Sigmoid colon (tissue), 7 donors: ENCODE measurements at places on chromosomes 2 and 18.

GRCh38 chr2:24926602-24927252 lies 6.7 kb upstream of the ADCY3 start:
- peak; percentile 89 for DNase-seq

DNA sequence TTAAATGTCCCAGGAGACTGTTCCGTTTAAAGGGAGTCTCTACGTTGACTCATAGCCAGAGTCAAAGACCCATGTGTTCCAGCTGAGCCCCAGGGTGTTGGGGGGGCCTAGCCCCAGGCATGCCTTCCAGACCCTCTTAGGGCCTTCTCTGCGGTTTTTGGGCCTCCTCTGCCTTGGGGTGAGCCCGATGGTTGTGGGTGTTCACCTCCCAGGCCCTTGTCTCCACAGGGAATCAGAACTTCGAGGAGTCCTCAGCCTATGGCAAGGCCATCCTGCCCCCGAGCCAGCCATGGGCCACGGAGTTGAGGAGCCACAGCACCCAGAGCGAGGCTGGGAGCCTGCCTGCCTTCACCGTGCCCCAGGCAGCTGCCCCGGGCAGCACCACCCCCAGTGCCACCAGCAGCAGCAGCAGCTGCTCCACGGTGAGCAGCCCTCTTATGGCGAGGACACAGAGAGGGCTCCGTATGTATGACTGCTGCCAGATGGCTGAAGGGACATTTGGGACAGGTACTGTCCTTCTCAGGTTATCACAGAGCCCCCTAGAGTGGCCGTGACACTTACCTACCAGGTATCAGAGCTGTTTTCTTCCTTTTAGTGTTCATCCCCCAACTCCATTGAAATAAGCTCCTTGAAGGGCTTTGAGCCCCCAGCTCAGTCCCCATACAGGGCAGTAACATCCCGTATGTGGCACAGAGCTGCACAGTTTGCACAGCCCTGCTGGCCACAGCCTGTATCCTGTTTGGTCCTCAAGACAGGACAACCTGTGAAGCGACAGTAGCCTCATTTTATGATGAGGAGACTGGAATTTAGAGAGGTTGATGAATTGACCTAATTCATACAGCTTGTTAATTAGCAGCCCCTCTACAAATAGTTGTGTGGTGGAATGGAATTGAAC lies 80.7 kb downstream of the EPAS1 start:
- no peak for DNase-seq

DNA sequence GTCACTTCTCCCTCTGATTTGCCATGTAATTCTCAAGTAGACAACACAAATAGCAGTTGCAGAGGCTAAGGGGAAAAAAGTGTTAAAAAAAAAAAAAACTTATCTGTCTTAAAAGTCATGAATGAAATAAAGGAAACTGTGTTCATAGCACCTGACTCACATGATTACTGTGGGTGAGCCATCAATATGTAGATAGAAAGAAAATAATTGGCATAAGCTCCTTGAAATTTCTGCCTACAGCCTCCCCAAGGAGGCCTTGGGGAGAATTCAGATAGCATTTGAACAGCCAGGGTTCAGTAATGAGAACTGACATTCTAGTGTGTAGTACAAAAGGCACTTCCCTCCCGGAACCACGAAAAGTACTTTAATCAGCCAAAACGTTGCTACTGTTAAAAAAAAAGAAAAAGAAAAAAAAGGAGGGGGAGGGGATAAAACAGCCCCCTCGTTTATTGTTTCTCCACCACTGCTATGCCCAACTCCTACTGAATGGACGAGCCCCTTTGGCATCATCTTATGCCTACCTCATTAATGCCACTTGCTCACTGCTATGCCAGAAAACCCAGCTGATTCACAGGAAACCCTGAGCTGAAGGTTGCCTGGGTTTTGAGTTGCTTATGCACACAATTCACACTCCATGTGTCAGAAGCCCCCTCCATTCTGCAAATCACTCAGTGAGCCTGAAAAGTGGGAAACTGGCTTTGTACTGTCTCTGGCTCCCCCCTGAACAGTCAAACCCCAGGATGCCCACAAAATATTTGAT lies 65.5 kb upstream of the KLF7 start:
- no peak for DNase-seq

DNA sequence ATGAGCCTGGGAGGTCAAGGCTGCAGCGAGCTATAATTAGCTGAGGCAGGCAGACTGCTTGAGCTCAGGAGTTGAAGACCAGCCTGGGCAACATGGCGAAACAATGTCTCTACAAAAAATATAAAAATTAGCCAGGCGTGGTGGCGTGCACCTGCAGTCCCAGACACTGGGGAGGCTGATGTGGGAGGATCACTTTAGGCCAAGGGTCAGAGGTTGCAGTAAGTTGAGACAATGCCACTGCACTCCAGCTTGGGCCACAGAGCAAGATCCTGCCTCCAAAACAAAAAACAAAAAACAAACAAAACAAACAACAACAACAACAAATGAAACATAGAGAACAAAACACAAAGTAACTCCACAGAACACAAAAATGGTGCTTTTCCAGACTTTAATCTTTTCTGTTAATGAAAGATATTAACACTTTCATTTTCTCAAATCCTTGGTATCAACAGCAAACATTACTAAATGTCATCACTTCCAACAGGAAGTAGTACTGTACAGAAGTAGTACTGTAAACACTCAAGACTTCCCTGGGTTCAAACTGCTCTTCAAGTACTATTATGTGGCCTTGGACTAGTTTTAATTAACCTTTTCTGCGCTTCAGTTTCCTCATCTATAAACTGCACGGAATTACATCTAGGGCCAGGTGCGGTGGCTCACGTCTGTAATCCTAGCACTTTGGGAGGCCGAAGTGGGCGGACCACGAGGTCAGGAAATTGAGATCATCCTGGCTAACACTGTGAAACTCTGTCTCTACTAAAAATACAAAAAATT lies 27.9 kb downstream of the PUM2 start:
- DNase-seq = no peak

DNA sequence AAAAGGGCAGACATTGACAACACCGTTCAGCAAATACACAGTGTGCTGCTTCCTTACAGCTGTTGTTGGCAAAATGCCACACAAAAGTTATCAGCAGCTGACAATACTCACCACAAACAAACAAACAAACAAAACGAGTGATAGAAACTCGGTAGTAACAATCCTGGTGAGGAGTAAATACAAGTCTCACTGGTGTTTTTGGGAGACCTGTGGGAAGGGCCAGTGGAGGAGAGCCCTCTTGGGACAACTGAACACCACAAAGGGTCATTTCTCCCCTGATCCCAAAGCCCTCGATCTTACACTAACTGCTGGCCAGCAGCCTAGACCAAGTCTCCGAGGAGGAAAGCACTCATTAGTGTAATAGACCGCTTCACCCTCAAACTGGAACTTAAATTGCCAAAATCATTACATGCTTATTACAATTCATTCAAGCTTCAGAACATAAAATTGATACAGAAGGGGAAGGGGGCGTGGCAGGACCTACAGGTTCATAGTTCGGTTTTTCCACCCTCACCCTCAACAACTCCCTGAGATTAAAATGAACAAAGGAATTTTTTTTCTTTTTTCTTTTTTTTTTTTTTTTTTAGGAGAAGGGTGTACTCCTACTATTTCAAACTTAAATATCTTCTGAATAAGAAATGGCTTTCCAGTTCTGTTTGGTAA lies 5.0 kb downstream of the AP1S3 start:
- no peak for DNase-seq

DNA sequence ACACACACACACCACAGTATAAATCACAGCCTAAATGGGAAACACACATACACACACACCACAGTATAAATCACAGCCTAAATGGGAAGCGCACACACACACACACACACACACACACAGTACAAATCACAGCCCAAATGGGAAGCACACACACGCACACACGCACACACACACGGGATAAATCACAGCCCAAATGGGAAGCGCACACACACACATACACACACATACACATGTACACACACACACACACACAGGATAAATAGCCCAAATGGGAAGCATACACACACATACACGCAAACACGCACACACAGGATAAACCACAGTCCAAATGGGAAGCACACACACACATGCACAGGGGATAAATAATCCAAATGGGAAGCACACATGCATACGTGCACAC lies 68.1 kb downstream of the ADNP2 start:
- DNase-seq = no peak

GRCh38 chr2:1653956-1654695 lies 90.2 kb downstream of the PXDN start:
- DNase-seq = no peak

DNA sequence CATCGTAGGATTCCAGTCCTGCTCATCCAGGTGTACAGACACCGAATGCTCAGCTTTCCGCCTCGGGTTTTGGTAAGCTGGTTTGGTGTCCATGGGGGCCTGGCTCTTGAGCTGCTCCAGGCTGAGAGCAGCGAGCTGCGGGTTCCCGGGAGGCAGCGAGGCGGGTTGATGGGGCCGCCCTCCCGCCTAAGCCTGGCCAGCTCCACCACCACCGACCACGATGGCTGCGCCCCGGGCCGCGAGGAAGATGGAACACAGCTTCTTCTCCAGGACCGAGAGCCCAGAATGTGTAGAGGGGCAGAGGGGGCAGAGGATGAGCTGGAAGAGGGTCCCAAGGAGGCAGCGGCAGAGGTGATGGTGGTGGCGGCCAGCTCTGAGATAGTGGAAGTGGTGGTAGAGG lies 64.1 kb downstream of the AKAIN1 start:
- DNase-seq = no peak

- peak; percentile 68 for DNase-seq
Observed at GRCh38 chr2:150472511-150472899, 15.0 kb downstream of the RND3 start.

DNA sequence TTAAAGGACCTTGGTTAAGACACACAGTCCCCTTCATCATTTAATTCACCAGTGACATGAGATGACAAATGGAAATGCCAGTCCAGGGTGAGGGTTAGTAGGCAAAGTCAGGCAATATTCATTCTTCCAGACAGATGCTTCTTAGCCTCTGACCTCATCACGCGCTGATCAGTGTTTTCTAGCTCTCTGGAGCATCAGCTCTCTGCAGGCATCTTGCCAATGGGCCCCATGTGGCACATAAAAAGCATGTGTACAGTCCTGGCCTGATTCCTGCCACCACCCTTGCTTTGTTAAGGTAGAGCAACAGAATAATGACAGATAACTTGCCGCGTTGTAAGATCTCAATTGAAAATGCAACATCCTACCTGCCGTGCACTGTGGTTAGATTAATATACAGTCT lies 20.3 kb upstream of the NPAS2 start:
- DNase-seq = no peak

- DNase-seq = peak; percentile 36
Observed at GRCh38 chr2:242022550-242023290, 153.2 kb downstream of the RTP5 start.

DNA sequence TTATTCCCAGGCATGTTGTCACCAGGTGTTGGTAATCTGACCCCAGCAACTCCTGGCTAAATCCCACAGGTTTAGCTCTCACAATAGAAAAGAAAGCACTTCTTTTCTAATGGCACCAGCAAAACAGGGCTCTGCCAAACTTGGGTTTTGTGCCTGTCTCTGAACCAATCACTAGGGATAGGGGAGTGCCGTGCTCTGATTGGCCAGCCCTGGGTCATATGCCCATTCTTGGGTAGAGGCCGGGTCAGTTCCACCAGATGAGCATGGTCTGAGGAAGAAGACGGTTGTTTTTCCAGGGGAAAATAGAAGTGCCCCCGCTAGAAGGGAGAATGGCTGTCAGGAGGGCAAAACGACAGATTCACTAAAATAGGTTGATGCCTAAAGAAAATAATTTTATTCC lies 14.7 kb downstream of the CDK15 start:
- DNase-seq = no peak

DNA sequence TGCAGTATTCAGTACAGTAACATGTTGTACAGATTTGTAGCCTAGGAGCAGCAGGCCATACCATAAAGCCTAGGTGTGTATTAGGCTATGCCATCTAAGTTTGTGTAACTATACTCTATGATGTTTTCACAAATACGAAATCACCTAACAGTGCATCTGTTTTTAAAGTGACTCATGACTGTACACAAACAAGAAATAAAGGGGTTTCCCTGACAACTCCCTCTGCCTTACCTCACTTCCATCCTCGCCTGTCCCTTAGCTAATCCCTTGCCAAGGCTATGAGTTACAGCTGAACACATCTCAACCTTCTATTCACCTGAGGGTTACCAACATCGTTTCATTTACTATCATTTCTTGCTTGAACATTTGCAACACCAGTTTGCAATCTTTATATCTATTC lies 78.6 kb upstream of the RPRM start:
- no peak for DNase-seq
